ENCODE measurements at places on chromosomes 6 and 20.

DNA sequence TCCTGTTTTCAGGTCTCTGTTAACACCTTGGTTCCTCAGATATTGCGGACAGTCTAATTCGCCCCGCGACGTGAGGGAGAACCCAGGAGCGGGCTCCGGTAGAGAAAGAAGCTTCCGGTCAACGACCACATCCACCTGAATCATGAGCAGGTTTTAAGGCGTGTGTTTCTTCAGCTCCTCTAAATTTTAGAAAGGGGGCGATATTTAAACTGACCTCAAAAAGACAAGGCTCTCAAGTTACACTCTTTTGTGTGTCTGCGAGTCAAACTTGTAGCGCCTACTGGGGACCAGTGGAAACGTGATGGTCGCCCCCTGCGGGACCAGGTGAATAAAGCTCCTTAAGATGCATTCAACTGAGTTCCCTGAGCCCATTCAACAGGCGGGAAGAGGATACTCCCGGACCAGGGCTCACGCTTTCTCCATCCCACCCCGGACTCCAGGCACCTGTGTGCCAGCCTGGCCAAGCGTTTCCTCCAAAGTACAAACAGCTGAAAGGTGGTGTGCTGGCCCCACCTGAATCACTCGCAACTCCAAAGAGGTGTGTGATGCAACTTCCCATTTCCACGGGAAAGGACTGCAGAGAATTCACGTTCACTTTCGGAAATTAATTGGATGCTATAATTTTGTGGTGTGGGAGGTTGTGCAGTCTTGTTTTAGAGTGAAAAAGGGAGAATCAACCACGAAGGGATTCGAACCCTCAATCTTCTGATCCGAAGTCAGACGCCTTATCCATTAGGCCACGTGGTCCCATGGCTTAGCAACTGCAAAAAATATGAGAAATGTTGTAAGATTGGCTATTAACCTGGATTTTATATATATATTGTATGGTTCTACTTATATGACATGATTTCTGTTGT, 17.0 kb downstream of the GPX5 start:
- peak; percentile 24 for DNase-seq

GRCh38 chr20:48008850-48009515, 223.7 kb upstream of the SULF2 start:
- no peak for DNase-seq

DNA sequence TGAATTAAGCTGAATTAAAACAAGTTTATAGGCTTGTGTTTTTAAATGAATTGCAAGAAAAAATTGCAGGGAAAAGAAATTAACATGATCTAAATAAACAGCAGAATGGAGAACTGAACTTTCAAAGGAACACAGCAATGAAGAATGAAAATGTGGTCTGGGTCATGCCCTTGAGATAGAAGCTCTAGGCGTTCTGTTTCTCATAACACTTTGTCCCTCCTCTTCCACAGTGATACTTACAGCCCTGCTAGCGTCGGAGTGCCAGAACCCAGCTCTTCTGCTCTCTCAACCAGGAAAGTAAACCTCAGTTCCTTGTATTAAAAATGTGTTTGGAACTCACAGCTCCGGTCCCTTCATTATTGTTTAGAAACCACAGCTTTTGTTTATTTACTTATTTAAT, 11.4 kb downstream of the HMGCLL1 start:
- DNase-seq: no peak

GRCh38 chr20:61253264-61253639, 1.2 kb downstream of the CDH4 start:
- no peak for DNase-seq

DNA sequence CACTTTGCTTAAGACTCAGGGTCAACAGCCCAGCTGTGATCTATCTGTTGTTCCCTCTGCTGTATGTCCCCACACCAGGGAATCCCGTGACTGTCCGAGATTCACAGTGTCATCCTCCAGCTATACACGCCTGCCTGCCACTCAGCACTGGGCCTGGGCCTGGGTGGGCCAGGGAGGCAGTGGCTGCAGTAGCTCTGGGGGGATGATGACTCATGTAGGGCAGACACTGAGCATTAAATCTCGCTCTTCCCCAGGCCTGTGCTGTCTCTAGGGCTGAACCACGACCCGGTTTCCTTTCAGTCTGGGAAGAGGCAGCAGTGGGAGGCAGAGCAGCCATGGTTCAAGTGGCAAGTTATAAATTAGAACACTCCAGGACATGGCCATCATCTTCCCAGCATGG, 173.9 kb downstream of the LRFN2 start:
- no peak for DNase-seq

GRCh38 chr6:5278047-5278446, 16.7 kb downstream of the FARS2 start:
- DNase-seq: no peak

DNA sequence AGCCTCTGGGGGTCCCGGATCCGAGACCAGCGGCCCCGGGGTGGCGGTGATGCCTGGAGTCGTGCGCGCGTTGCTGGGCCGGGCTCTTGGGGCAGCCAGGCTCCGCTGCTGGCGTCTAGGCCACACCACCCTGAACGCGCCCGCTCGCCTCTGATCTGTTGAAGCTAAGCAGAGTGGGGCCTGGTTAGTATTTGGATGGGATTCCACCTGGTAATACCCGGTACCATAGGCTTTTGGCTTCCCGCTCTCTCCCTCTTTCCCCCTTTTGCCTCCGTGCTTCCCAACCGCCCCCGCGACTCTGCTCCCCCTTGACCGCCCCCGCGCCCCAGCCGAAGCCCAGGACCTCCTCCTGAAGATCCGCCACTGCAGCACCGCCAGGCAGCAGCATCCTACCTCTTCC, 1383.5 kb upstream of the DEFB115 start:
- DNase-seq: no peak

GRCh38 chr6:139161817-139162284, 27.0 kb downstream of the HECA start:
- peak; percentile 33 for DNase-seq

DNA sequence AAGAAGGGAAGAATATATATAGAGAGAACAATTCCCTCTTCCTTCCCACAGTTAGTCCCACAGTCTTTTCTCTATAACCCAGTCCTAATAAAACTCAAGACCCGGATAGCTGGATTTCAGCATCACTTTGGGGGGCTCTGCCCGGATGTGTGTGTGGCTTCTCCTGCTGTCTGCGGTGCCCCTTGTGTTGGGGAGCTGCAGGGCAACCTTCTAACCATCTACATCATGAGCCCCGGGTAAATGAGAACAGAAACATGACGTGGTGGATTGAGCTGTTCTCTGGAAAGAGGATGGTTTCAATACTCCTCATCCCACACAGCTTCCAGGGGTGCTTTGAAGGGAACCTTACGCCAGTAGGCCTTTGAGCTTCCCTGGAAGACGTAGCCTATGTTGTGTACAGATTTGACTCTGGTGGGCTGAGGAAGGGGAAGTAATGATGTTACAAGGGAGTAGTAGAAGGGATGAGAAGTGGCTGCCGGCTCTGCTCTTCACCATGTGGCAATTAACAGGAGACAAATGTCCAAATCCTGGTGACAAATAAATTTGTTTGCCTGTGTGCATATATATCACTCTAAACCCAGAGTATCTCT, 13.5 kb upstream of the PRDM1 start:
- DNase-seq: no peak

GRCh38 chr6:98324446-98324845, 509.9 kb upstream of the POU3F2 start:
- no peak for DNase-seq

DNA sequence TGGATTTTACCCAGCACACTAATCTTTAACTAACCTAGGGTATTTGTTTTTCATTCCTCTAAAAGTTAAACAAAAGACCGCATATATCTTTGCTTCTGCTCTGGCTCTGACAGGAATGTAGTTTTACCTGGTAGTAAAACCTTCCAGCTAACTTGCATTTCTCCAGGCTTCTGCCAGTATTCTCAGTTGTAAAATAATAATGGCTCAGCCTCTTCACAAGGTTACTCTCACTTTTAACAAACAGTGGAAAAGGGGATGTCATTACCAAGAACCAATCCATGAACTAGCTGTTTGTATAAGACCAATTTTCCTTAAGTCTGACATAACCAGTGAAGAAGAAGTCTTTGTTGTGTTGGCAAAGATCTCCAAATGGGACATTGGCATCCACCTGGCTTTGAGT, 10.0 kb downstream of the THBS2 start:
- DNase-seq: no peak

GRCh38 chr6:84227044-84227433, 404 bp downstream of the CEP162 start:
- DNase-seq: no peak

- no peak for DNase-seq
Measured at GRCh38 chr6:119350952-119351372, 1.4 kb upstream of the MAN1A1 start.

GRCh38 chr20:46541229-46541935, 9.1 kb downstream of the OCSTAMP start:
- no peak for DNase-seq

DNA sequence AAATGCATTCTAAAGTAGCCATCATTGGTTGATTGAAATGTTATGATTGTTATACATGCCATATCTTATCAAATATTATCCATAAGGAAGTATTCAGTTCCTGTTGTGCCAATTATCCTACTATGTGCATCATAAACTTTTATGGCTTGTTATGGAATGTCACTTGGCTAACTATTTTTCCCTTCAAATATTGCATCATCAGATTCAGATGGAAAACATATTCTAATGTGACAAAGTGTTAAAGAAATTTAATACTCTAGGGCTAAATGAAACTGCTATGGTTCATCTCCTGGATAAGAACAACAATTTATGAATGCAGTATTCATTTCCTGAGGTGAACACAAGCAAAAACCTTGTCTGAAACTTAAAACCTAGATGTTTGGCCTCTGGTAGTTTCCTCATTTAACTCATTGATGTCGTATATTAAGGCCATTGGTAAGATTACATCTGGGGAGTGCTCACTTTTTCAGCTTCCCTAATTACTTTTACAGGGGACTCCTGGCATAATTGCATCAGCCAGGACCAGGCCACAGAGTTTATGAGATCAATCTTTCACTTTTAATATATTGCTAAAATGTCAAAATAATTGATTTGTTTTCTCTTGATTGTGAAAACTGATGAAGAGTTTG, 134.9 kb upstream of the CEP162 start:
- DNase-seq: no peak

DNA sequence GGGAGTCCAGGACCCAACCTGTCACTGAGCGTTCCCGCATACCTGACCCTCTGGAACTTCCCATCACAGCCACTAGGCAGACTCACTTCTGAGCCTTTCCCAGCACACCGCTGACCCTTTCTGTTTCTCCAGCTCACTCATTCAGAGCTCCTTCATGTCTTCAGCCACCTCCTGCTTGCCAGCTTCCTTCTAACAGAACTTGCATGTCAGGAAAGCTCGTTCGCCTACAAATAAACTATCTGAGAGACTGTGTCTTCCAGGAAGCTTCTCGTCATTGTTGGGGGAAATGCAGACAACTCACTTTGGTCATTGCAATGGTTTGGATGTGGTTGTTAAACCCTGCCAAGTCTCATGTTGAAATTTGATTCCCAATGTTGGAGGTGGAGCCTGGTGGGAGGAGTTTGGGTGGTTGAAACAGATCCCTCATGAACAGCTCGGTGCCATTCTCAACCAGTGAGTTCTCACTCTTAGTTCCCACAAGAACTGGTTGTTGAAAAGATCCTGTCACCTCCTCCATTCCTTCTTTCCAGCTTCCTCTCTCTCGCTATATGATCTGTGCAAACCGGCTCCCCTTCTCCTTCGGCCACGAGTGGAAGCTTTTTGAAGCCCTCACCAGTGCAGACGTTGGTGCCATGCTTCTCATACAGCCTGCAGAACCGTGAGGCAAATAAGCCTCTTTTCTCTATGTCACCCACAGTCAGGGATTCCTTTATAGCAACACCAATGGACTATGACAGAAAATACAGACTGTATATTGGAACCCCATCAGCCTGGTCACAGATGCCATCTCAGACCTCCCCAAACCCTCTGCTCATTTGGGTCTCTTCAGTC, 1.4 kb upstream of the MUC21 start:
- DNase-seq: no peak

- no peak for DNase-seq
Measured at GRCh38 chr6:138278326-138278725, 60.0 kb upstream of the PBOV1 start.

GRCh38 chr6:111589366-111589765, 16.3 kb downstream of the TRAF3IP2 start:
- no peak for DNase-seq

DNA sequence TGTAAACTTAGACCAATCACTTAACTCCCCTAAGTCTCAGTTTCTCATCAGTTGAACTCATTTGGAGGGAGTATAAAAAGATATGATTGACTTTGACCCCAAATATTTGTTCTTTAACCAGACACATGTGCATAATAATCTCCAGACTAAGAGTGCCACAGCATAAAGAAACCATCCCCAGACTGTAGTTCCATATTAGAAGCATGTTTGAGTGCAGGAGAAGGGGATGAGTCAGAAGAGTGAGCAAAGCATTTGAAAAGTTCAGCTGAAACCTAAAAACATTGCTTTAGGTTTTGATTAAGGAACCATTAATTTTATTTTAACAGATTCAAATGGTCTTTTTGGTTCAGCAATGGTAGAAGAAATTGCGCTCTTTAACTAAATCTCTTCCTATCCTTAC, 654.8 kb downstream of the UTRN start:
- no peak for DNase-seq

DNA sequence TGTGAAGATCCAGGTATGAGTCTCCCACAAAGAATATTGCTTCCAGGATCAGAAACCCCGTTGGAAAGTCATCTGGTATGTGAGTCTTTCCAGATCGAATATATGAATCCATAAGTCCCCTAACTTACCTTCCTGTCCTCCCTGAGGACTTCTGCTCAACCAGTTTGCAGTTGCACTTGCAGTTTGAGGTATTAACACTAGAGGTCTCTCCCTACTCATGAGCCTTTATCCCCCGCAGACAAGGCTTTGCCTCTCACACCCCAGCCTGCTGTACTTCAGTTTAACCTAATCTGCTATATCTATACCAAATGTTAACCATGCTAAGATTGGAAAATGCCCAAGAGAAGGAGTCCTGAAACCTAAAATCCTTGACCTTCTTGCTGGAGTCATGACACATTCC, 135.3 kb upstream of the DEFB112 start:
- DNase-seq: no peak

- no peak for DNase-seq
Measured at GRCh38 chr6:88166493-88167351, 575 bp upstream of the CNR1 start.

GRCh38 chr6:156590482-156590881, 186.7 kb upstream of the ARID1B start:
- no peak for DNase-seq

DNA sequence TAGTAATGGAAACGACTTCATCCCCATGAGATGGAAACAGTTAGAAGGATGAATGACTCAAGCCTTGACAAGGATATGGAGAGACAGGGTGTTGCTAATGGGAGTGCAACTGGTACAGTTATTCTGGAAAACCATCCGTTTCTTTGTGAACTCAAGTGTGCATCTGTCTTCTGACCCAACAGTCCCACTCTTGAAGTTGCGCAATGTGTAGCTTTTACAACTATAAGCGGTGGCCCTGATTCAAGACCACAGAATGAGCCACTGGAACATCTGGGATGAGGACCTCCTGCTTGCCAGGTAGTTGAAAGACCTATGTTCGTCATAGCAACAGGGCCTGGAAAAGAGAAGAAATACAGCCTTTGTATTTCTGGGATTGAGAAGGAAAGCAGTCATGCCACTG, 115.8 kb upstream of the GMDS start:
- no peak for DNase-seq
